ENCODE measurements at places on chromosomes 4 and X. TPM values are rescaled to one million over a fixed set of nuclear protein-coding genes. Genes with fewer than 3 reads are reported as not detected.

Gene DCAF8L2
- total RNA-seq = not detected

Gene TMEM154
- total RNA-seq = 0.13 TPM

Gene DOK7
- total RNA-seq = 0.30 TPM

Gene DMRTC1B
- total RNA-seq = not detected

Gene GPR119
- total RNA-seq = not detected

Gene NOA1
- 13.9 TPM for total RNA-seq

Gene CCDC158
- not detected for total RNA-seq

Gene STOX2
- total RNA-seq = 3.2 TPM

Gene PPEF2
- not detected for total RNA-seq

Gene STPG2
- not detected for total RNA-seq

Gene MAGEA10
- 0.07 TPM for total RNA-seq

Gene GPR173
- total RNA-seq = not detected

Gene ZBED1
- total RNA-seq = 33.0 TPM

Gene OTUD6A
- total RNA-seq = not detected

Gene MEPE
- total RNA-seq = not detected

Gene CPZ
- total RNA-seq = not detected

Gene RAB40AL
- not detected for total RNA-seq

Gene MAGEA8
- not detected for total RNA-seq

Gene MUC7
- total RNA-seq = not detected

Gene RELL1
- total RNA-seq = 10.3 TPM

Gene LRPAP1
- 136 TPM for total RNA-seq

Gene RPA4
- 0.35 TPM for total RNA-seq

Gene AVPR2
- not detected for total RNA-seq

Gene MXRA5
- not detected for total RNA-seq

Gene LRIT3
- not detected for total RNA-seq

Gene HMX1
- not detected for total RNA-seq

Gene AMBN
- total RNA-seq = not detected

Gene GAGE12G
- not detected for total RNA-seq

Gene PNMA5
- total RNA-seq = not detected

Gene H2BW2
- total RNA-seq = not detected

Gene INPP4B
- total RNA-seq = 5.6 TPM

Gene RASSF6
- 1.1 TPM for total RNA-seq

Gene PFKFB1
- not detected for total RNA-seq

Gene ASB9
- 21.4 TPM for total RNA-seq

Gene CCKAR
- total RNA-seq = not detected

Gene TRMT10A
- 3.5 TPM for total RNA-seq

Gene STATH
- total RNA-seq = not detected

Gene VMA21
- 27.4 TPM for total RNA-seq

Gene MMRN1
- not detected for total RNA-seq

Gene GDPD2
- not detected for total RNA-seq

Gene MAP7D2
- total RNA-seq = 5.4 TPM

Gene XG
- total RNA-seq = not detected

Gene HGFAC
- total RNA-seq = 0.07 TPM

Gene GABRE
- total RNA-seq = 27.3 TPM

Gene TEX13D
- total RNA-seq = not detected

Gene PF4V1
- not detected for total RNA-seq

Gene TMEM271
- total RNA-seq = not detected

Gene GLRA2
- total RNA-seq = not detected

Gene IL1RAPL1
- not detected for total RNA-seq

Gene ZNF711
- 0.74 TPM for total RNA-seq

Gene ZXDB
- total RNA-seq = 8.1 TPM

Gene NUDT11
- total RNA-seq = 2.8 TPM
